Muscle of back (tissue), 13 donors: ENCODE measurements at places on chromosomes 11 and 22.

DNA sequence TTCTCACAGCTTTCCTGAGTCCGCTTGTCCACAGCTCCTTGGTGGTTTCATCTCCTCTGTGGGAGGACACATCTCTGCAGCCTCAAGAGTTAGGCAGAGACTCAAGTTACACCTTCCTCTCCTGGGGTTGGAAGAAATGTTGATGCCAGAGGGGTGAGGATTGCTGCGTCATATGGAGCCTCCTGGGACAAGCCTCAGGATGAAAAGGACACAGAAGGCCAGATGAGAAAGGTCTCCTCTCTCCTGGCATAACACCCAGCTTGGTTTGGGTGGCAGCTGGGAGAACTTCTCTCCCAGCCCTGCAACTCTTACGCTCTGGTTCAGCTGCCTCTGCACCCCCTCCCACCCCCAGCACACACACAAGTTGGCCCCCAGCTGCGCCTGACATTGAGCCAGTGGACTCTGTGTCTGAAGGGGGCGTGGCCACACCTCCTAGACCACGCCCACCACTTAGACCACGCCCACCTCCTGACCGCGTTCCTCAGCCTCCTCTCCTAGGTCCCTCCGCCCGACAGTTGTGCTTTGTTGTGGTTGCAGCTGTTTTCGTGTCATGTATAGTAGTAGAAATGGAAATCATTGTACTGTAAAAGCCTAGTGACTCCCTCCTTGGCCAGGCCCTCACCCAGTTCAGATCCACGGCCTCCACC is 11.7 kb downstream of the RASD2 start:
- DNase-seq, result peak; percentile 39

- DNase-seq, result no peak
Observed at GRCh38 chr11:114362958-114363357, 37.4 kb downstream of the C11orf71 start.

GRCh38 chr11:32131321-32131720 is 40.4 kb downstream of the RCN1 start:
- no peak for DNase-seq

- DNase-seq, result no peak
Observed at GRCh38 chr11:107999759-108000455, 8.8 kb upstream of the CUL5 start.

DNA sequence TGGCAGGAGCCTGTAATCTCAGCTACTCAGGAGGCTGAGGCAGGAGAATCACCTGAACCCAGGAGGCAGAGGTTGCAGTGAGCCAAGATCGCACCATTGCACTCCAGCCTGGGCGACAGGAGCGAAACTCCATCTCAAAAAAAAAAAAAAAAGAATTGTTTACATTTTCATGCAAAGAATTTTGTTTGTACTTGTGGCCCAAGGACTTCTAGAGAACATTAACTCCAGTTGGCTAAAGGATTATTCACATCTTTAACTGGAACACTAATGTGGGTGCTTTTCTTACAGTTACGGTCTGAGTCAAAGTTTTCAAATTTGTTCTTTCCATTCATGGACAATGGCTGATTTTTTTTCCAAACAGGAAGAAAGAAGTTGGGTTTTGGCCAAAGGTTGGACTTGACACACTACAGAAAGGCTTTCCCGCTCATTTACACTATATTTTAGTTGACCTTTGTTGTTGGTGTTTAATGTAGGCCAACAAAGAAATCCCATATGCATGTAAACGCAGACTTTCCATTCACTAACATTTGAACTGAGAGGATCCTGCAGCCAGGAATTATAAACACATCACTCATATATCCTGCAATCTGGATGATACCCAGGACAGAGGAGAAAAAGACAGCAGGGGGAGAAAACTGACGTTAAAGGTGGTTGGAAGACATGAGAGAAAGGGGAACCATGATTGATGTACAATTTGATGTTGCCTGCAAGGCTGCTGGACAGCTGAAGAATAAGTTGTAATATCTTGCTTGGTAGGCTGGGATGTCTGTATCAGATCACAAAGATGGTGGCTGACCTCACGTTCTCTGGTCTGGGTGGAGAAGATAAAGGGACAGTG is 13.1 kb downstream of the POU2AF1 start:
- peak; percentile 55 for DNase-seq

GRCh38 chr22:24433828-24434470 is 6.5 kb downstream of the ADORA2A start:
- DNase-seq, result peak; percentile 61
